Activated naive CD8-positive, alpha-beta T cell treated with anti-CD3 and anti-CD28 coated beads, Interleukin-2, amount 10 ng/mL, durations not matched to agents 7 days and 5 days (primary cell): ENCODE measurements at places on chromosomes 1 and 21. TPM values are rescaled to one million over a fixed set of nuclear protein-coding genes. Genes with fewer than 3 reads are reported as not detected.

LEMD1 gene
- total RNA-seq, result 1.1 TPM

SYNC gene
- not detected for total RNA-seq

PLK3 gene
- total RNA-seq, result 70.7 TPM

OR2L3 gene
- not detected for total RNA-seq

MXRA8 gene
- total RNA-seq, result 0.51 TPM

SELE gene
- total RNA-seq, result not detected

KCNJ6 gene
- not detected for total RNA-seq

KCNE2 gene
- not detected for total RNA-seq

PPM1J gene
- 0.25 TPM for total RNA-seq

LIN28A gene
- total RNA-seq, result not detected

AMY2A gene
- total RNA-seq, result not detected

CCDC17 gene
- total RNA-seq, result 4.4 TPM

ARHGEF16 gene
- not detected for total RNA-seq

CCDC27 gene
- total RNA-seq, result not detected

DIO1 gene
- not detected for total RNA-seq

RAB13 gene
- 8.0 TPM for total RNA-seq

CGN gene
- 0.40 TPM for total RNA-seq

B3GALNT2 gene
- total RNA-seq, result 10.6 TPM

PRUNE1 gene
- total RNA-seq, result 22.9 TPM

LGALS8 gene
- 112 TPM for total RNA-seq

OR2L2 gene
- 0.06 TPM for total RNA-seq

CD101 gene
- 0.08 TPM for total RNA-seq

NCAM2 gene
- not detected for total RNA-seq

NUF2 gene
- total RNA-seq, result 50.6 TPM

ADAMTS1 gene
- total RNA-seq, result 1.6 TPM

HSPB7 gene
- total RNA-seq, result not detected

VCAM1 gene
- total RNA-seq, result 0.51 TPM

PAX7 gene
- not detected for total RNA-seq

GPR52 gene
- 1.8 TPM for total RNA-seq

CFHR2 gene
- not detected for total RNA-seq

TRIM67 gene
- not detected for total RNA-seq

TNFRSF9 gene
- total RNA-seq, result 2.7 TPM

PLA2G2F gene
- not detected for total RNA-seq

TTLL10 gene
- total RNA-seq, result not detected

SERPINC1 gene
- not detected for total RNA-seq

TMPRSS15 gene
- total RNA-seq, result not detected

C1orf116 gene
- total RNA-seq, result not detected

SYTL1 gene
- total RNA-seq, result 105 TPM

UBE2U gene
- total RNA-seq, result not detected

CALML6 gene
- 0.82 TPM for total RNA-seq

CRNN gene
- not detected for total RNA-seq

SLC44A3 gene
- 0.42 TPM for total RNA-seq

IL19 gene
- not detected for total RNA-seq

RGS8 gene
- total RNA-seq, result not detected

KRTAP12-2 gene
- total RNA-seq, result not detected

CCDC24 gene
- 3.2 TPM for total RNA-seq

KLHDC8A gene
- total RNA-seq, result not detected

NBPF12 gene
- 25.1 TPM for total RNA-seq

ASH1L gene
- 57.8 TPM for total RNA-seq

TRNP1 gene
- total RNA-seq, result not detected

HPCAL4 gene
- total RNA-seq, result 6.0 TPM

LRP8 gene
- total RNA-seq, result 54.3 TPM

PDZK1IP1 gene
- not detected for total RNA-seq

FMN2 gene
- not detected for total RNA-seq
